ENCODE measurements at places on chromosomes 5 and 9. TPM values are rescaled to one million over a fixed set of nuclear protein-coding genes. Genes with fewer than 3 reads are reported as not detected.

GRCh38 chr9:116349684-116350083 is 196.1 kb downstream of the PAPPA start:
- no peaks in the 10 kb centered on the region for H3K36me3 ChIP-seq
- H3K27ac ChIP-seq = no peak overlapping the region
- DNase-seq = no peak
- H3K27me3 ChIP-seq = no peaks in the 10 kb centered on the region
- no peaks in the 10 kb centered on the region for H3K4me1 ChIP-seq
- H3K4me3 ChIP-seq = no peak overlapping the region

GRCh38 chr5:154485096-154485491 is 7.1 kb upstream of the HAND1 start:
- no peak overlapping the region for H3K4me3 ChIP-seq
- H3K27ac ChIP-seq = no peak overlapping the region
- no peaks in the 10 kb centered on the region for H3K36me3 ChIP-seq

The CDKN2A gene
- 10.8 TPM for total RNA-seq

DNA sequence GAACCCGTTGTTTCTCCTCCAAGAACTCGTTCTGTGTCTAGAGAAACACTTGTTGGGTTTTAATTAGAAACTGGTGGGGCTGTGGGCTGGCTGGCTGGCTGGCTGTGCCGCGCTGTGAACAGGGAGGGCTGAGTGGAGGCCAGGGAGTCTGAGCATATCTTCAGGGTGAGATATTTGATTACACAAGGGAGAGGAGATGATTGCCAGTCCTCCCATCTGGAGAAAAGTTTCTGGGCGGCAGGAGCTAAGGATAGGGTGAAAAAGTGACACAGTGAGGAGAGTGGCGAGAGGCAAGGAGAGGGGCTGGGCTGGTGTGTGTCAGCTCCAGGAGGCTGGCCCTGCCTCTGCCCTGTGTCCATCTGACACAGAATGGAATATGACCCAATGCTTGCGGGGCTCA is 63.0 kb downstream of the GDNF start:
- peak; percentile 89 for DNase-seq
- H3K36me3 ChIP-seq = no peaks in the 10 kb centered on the region
- no peak overlapping the region for H3K4me3 ChIP-seq

- H3K4me1 ChIP-seq = no peaks in the 10 kb centered on the region
- no peak for DNase-seq
- no peaks in the 10 kb centered on the region for H3K36me3 ChIP-seq
- no peaks in the 10 kb centered on the region for H3K27me3 ChIP-seq
- H3K27ac ChIP-seq = no peak overlapping the region
Observed at GRCh38 chr9:6229619-6230018, 14.0 kb downstream of the IL33 start.

- no peaks in the 10 kb centered on the region for H3K4me1 ChIP-seq
- H3K4me3 ChIP-seq = no peak overlapping the region
- no peaks in the 10 kb centered on the region for H3K36me3 ChIP-seq
- DNase-seq = peak; percentile 1
- no peak overlapping the region for H3K27ac ChIP-seq
- no peaks in the 10 kb centered on the region for H3K27me3 ChIP-seq
Observed at GRCh38 chr5:22751536-22751935, 101.6 kb downstream of the CDH12 start.

Data from fibroblast of lung (primary cell).